ENCODE measurements at places on chromosomes 12 and 14.

GRCh38 chr14:77023001-77023996 lies 5.2 kb downstream of the IRF2BPL start:
- DNase-seq = no peak

- DNase-seq = no peak
These were observed 16.6 kb upstream of the ACTN1 start for GRCh38 chr14:68995731-68996130.

DNA sequence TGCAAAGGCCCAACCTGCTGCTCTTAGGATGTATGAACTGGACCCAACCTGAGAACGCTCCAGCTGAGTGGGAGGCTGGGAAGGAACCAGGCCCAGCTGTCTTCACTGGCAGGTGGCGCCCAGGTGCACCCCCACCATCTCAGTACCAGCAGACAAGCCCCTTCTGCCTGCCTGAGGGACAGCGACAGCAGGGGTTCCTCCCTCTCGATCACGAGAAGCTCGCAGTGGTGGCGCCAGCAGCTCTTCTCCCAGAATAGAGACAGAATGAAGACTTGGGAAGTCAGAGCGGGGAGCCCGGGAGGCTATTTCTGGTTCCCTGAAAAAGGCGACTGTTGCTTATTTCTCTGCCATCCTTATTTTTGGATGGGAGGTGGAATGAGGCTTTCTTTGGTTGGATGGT lies 46.5 kb downstream of the CHGA start:
- no peak for DNase-seq

GRCh38 chr12:124754949-124755800 lies 108.5 kb downstream of the SCARB1 start:
- peak; percentile 32 for DNase-seq

GRCh38 chr12:69655616-69656340 lies 43.3 kb downstream of the BEST3 start:
- no peak for DNase-seq

DNA sequence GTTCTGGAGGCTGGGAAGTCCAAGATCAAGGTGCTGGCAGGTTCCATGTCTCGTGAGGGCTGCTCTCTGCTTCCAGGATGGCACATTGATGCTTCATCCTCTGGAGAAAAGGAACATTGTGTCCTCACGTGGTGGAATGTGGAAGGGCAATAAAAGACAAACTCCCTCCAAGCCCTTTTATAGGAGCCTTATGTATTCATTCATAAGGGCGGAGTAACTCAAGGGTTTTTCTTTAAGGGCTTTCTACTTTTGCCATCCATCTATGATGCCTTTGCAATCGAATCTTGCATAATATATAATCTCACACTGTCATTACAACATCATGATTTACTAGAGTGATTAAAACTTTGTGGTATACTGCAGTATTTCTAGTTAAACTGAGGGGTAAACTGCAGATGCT lies 132.7 kb upstream of the DDHD1 start:
- DNase-seq = no peak

DNA sequence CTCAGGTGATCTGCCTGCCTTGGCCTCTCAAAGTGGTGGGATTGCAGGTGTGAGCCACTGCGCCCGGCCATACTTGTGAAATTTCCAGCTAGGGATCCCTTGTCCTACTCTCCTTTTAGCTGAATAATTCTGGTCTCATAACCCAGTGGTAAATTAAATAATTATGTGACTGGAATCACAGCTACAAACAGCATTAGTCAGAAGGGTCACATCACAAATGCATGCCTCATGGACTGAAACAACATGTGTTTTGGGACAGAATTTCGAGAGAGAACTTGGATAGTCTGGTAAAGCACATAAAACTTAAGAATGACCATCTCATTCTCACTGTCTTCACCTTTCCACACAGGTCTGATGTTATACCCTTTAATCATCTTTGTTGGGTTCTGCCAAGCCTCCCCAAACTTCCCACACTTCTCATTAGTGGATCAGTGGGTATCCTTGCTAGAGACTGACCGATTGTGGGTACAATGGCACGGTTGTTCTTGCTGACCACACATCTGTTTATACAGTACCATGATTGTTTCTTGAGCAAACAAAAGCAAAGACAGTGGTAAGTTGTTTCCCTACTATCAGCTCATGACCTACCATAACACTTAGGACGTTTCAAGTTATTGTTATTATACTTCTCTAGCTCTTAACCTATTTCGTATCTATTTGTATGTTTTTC lies 5.1 kb downstream of the GPRC5D start:
- no peak for DNase-seq
